OCI-LY7 (cell line): ENCODE measurements at places on chromosomes 2 and 18.

GRCh38 chr2:11873356-11874154, 127.1 kb downstream of the LPIN1 start:
- no peak for DNase-seq

GRCh38 chr2:25467743-25468142, 126.0 kb upstream of the DNMT3A start:
- no peak for DNase-seq

- DNase-seq: no peak
These were observed 14.7 kb downstream of the ROCK2 start for GRCh38 chr2:11329776-11330175.

DNA sequence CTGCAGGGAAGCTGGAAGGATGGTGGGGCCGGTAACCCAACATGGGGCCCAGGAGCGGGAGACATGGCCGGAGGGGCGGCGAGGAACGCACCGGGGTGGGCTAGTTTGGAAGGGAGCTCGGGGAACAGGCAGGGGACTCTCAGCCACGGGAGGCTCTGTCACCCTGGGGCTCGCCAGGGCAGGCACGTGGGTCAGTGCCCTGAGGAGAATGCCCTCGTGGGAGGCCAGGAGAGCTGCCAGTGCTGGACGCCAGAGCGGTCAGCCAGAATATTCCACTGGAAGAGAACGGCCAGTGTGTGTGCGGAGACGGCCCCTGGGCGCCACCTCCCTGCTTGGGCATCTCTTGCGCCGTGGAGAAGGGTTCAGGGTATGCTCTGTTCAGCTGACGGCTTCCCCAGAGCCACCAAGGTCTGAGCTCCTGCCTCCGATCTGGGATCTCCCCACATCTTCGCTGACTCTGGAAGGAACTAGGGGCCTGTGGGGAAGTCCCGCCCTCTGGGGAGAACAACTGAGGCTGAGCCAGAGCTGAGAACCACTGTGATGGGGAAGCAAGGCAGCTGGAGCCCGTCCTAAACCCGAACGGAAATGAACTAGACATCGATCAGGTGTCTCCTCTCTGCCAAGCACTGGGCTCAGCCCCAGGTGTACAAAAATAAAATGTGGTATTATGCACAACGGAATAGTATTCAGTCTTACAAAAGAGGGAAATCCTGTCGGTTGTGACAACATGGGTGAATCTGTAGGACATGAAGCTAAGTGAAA, 49.3 kb downstream of the TNP1 start:
- no peak for DNase-seq

GRCh38 chr2:170291474-170291873, 113.5 kb downstream of the MYO3B start:
- DNase-seq: no peak

DNA sequence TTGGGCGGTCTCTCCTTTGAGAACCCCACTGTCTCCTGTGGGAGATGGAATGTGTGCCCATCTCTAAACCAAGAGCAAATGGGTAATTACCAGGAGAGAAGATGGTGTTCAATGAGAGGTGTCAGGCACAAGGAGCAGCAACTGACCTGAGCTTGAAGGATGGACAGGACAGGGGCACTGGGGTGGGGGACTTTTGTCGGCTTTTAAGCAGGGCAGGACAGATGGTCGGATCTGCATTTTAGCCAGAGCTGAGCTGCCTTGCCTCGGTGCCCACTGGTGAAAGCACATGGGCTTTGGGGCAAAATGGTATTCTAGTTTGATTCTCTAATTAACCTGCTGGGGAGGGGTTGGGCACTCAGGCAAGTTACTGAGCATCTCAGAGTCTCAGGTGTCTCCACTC, 98.0 kb downstream of the INHBB start:
- DNase-seq: no peak

GRCh38 chr2:105072039-105072438, 34.2 kb downstream of the MRPS9 start:
- no peak for DNase-seq

DNA sequence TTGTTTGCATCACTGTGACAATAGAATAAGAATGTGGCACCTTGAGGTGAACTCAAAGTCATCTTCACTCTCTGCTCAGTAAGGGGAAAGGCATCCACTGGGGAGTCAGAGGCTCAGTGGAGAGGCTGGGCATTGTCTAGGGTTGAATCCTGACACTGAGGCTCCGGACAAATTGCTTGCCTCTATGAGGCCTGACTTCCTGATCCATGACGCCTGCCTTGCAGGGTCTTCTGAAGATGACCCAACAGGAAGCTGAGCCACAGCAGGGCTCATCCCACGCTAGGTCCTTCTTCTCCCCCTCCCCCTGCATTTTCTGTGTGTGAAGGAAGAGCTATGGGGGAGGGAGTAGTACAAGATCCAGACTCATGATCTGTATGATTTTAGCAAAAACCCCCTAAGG, 265.1 kb downstream of the SH3BP4 start:
- no peak for DNase-seq

GRCh38 chr2:145635706-145636427, 1115.9 kb upstream of the ZEB2 start:
- DNase-seq: no peak

DNA sequence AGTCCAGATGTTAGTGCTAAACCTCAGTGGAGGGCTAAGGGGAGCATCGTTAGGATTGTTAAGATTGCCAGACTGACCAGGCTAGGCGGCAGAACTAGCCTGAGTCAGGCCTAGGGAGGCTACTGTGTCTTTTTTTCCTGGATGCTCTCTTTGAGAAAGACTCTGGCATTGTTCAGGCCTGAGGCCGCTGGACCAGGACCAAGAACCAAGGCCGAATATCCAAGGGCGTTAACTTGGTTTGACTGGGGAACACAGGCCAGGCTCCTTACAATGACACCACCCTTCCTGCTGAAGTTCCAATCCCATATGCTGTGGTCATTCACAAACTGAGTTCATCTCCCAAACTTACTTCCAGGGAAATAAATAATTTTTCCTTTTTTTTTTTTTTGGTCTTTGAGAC, 10.6 kb downstream of the HTRA2 start:
- DNase-seq: no peak

DNA sequence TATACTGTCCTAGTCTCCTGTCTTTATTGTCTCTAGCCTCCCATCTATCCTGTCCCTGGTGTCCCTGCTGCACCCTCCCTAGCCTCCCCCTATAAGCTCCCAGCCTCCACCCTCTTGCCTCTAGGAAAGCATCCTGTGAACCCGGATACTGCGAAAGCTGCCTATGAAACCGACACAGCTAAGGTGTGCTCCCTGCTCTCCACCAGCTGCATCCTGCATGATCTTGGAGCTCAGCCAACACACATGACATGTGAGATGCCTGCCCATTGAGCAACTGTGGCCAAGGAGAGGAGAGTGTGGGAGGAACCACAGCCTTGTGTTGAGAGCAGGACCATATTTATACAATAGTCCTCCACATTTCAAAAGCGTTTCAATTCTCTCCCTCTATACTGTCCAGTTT, 187.1 kb downstream of the ZBTB7C start:
- peak; percentile 0 for DNase-seq

GRCh38 chr2:176813621-176814049, 399.0 kb upstream of the HNRNPA3 start:
- peak; percentile 16 for DNase-seq

DNA sequence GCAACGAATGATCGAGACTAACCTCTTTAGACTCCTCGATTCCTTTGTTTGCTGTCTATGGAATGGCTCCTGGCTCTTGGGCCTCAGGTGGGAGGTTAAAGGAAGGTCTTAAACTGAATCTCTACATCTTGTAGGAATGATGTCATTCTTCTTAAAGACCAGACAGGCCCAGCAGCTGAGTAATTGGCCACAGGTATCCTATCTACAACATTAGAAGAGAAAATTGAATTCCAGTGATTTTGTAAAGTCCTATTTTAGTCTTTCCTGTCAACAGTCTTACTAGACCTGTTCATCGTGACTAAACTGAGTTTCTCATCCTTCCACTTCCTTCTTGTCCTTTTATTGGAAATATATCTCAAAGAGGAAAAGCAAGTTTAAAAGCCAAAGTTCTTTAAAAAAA, 274.8 kb downstream of the ALPK2 start:
- no peak for DNase-seq

DNA sequence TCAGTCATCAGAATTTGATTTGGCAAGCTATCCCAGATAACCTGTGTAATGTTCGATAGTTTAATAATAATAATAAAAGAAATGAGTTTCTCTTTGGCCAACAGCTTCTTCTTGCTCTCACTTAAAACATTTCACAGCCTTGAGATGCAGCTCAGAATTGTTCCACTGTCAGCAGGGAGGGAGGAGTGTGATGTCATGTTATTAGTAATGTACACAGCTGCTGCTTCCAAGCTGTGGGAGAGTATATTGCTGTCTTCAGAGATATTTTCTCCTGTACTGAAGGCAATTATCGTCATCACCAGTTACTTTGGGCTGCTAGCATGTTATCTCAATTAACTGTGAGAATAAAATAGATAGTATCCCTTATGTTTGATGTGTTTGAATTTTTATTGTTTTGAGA, 146.9 kb upstream of the MAP3K20 start:
- no peak for DNase-seq

DNA sequence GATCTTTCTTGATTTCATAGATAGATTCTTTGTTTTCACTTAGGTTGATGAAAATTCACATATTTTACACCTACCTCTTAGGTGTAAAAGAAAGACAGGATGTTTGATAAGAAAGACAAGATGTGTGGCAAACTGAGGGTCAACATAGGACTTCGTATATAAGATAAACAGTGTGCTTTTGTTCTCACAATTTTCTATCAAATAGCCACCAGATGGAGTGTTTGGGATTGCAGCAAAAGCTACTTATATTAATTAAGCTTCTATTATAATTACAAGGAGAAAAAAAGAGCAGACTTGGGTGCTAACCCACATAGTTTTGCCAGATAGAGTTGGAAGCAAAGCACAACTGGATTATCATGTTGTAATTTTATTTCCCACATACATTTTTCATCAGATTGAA, 232.9 kb downstream of the CDH7 start:
- DNase-seq: no peak

- DNase-seq: no peak
These were observed 1237.5 kb upstream of the GYPC start for GRCh38 chr2:125418483-125418882.

DNA sequence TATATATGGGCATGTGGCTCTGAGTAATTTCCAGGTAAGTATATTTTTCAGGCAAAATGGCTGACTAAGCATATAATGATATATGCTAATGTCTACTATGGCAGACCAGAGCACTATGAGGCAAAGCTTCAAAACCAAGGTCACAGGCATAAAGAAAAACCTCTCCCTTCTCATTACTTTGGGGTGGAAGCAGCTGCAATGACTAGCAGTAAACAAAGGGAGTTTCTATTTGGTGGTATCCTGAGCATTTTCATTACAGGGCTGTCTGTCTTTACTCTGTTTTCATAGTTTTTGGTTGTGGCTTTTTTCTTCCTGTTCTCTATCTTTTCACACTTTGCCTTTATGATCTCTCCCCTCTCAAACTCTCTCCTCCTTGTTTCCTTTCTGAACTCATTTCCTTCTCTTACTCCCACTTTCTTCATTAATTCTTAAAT, 15.6 kb downstream of the PDE6D start:
- DNase-seq: no peak

- DNase-seq: no peak
These were observed 3.2 kb downstream of the NDUFB3 start for GRCh38 chr2:201074996-201075395.

DNA sequence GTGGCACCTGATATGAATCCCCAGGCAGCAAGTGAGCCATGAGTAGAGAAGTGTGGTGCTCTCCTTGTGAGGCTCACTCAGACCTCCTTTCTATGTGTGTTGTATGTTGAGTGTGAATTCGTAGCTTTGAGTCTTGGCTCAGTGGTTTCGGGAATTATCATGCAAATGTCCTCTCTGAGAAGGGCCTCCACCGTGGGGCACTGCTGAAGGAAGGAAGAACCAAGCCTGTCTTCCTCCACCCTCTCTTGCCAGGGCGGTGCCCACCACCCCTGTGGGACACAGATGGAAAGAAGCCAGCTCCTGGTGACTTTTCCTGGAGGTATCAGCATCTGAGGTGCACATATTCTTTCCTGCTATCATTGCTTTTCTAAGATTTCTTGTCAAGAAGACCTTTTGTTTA, 156.1 kb downstream of the MYT1L start:
- no peak for DNase-seq

GRCh38 chr2:127901339-127902056, 15.7 kb upstream of the AMMECR1L start:
- no peak for DNase-seq

GRCh38 chr2:44016282-44016681, 20.5 kb upstream of the LRPPRC start:
- DNase-seq: peak; percentile 31

GRCh38 chr2:170243898-170244297, 66.0 kb downstream of the MYO3B start:
- DNase-seq: no peak

DNA sequence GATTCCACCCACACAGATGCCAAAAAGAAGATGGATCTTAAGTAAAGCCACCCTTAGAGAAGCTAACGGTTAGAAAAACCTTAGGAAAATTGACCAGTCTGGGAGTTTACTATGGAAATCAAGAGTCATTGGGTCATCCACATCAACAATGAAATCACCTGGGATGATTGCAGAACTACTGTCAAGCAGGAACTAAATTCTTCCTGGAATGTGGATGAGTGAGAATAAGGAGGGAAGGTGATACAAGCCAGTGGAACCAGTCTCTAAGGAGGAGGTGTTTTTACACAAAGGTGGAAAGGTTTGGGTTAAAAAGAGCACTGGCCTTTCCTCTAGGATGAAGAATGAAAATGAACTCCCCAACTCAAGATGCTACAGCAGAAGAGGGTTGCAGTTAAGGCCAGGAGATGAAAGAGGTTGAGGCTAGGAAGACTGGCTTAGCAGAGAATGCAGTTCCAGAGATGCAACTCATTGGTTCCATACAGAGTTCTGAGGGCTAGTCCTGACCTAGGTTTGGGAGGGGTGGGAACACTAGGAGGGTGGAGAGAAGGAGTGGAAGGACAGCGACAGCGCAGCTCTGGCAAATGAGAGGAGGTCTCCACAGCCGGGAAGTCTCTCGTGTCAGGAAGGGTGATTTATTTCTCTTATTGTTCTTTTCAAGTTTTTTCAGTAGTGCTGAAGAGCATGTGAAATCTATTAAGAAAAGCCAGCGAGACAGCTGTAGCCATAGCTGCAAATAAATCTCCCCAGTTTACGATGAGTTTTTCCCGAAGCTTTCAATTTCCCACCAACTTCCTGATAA, 27.7 kb upstream of the KDM3A start:
- no peak for DNase-seq

DNA sequence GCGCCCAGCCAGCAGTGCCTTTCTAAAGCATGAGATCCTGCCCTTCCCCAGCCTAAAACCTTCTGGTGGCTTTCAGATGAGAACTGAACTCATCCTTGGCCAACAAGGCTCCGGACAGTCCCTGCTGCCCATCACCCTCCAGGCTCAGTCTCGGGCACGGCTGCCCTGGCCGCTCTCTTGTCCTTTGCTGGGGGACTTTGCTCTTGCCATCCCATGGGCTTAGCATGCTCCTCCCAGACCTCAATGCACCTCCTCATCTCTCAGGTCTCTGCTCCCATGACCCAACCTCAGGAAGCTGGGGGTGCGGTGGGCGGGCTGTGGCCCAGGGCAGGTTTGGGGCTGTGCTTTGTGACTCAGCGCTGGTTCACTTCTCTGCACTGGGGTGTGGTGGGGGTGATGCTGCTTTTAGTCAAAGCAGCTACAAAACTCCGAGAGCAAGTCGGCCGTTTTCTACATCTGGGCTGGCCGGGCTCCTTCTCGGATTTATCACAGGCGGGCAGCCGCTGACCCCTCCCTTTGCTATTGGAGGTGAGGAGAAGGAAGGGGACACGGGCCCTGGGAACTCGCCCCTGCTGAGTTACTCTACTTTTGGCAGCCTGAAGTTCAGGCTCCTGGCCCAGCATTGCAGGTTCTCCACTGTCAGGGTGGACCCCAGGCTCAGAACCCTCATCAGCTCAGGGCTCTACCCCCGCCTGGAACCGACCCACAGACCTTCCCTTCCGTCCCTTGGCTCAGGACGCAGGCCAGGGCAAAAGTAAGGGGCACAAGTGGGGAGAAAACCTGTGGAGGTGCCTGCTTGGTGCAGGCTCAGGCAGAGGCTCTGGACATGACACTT, 90.6 kb upstream of the TAF1B start:
- DNase-seq: no peak
